ENCODE measurements at places on chromosomes 6 and 20.

DNA sequence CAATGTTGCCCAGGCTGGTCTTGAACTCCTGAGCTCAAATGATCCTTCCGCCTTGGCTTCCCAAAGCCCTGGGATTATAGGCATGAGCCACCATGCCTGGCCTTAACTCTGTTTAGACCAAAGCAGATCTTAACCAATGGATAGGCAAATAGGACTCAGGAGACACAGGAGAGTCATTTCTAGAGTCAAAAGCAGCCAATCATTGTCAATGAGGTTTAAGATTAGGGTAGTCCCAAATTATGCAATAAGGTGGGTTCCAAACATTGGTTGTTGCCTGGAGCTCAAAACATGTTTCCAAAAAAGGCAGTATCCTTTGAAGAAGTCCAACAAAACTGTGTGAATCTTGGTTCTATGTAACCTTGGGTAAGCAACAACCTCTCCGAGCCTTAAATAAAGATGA lies 95.7 kb upstream of the JARID2 start:
- DNase-seq = no peak

DNA sequence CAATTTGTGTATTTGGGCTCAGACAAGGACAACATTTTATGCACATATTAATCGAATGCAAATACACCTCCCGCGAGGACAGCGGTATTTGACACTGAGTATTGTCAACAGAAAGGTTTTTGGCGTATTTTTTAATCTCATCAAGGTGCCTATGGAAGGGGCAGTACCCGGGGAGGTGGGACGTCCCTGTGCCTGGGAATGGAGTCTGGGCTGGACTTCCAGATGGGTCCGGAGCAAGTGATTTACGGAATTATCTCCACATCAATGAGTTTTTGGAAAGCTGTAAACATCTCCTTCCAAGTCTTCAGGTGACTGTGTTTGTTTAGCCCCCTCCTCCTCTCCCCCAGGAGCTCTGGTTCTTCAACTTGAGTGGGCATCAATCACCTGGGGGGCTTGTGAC lies 39.8 kb downstream of the PRR18 start:
- no peak for DNase-seq

GRCh38 chr6:111759836-111760785 lies 113.1 kb downstream of the FYN start:
- DNase-seq = no peak

GRCh38 chr6:106564476-106564875 lies 64.8 kb downstream of the RTN4IP1 start:
- DNase-seq = no peak

- no peak for DNase-seq
These were observed 229.8 kb upstream of the CEP162 start for GRCh38 chr6:84457276-84457675.

DNA sequence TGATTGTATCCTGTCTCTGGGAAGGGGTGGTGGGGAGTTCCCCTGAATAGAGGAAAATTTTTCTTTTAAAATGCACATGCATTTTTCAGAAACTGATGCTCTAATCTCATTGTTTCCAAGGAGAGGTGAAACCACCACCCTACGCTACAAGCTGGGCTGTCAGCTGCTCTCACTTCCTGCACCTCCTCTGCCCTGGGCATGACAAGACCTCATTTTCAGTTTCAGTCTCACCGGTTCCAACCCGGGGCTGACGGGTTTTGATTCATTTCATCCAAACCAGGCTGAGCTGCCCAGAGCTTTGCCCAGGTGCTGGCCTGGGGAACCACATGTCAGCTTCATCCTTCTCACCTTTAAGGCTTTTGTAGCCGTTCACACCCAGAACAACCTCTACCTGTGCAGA lies 99.7 kb downstream of the EYA2 start:
- no peak for DNase-seq

DNA sequence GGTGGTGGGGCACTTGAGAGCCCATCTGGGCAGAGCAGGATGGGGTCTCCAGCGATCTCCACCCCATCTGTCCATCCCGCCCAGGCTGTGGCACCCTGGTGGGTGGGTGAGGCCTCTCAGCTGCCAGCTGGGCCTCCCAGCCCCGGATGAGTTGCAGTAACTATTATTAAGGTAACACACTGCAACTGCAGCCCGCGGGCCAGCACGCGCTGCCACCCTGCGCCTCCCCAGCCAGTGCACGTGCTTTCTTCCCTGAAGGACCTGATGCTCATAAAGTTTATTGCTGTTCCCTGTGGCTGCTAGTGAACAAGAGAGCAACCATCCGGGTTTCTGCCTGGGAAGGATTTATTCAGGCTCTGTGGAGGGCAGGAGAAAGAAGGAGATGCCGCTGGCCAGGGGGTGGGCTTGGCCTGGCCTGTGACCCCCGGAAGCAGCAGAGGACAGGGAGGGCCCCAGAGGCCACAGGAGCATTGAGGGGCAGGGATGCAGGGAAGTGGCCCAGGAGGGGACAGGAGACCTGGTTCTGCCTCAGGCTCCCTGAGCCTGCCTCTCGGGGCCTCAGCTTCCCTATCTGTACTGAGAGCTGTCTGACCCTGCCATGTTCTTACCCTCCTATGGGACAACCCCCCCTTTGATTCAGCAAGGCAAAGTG lies 1.7 kb downstream of the IP6K3 start:
- DNase-seq = no peak

All from iPS DF 6.9 (cell line).